H54 (cell line): ENCODE measurements at places on chromosomes 6 and 20.

DNA sequence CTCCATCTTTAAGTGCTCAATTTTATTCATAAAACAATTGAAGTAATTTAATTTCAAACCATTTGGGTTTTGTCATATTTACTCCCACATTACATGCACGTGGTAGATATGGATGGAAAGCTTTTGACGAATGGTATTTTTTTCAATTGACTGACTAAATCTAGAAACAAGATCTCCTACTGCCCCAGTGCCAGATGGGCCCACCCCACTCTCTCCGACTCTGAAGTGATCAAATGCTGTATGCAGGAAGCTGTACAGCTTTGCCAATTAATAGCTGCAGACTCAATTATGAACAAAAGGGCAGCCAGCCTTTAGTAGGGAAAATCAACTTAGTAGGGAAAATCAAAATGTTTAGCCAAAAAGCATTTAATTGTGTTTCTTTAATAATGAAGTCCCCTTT is 46.2 kb downstream of the PACRG start:
- no peak for DNase-seq

- no peak for DNase-seq
Observed at GRCh38 chr6:137399881-137400443, 94.2 kb downstream of the OLIG3 start.

DNA sequence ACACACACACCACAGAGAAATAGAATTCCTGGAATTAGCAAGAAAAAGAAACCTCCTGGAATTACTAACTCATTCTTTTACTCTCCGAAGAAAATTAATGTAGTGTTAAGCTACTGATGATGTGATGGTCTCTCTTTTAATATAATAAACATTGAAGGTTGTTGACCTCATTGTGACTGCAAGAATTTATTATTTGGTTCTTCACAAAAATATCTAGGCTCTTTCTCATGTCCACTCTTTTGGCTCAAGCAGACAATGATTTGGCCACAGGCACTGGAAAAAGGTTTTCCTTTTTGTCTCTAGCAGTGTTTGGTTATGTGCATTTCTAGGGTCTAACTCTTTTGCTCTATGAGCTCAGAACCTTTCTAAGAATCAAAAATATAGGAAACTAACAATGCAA is 811.9 kb downstream of the TENT5A start:
- DNase-seq: no peak

GRCh38 chr6:52725535-52726192 is 37.6 kb downstream of the GSTA2 start:
- no peak for DNase-seq

DNA sequence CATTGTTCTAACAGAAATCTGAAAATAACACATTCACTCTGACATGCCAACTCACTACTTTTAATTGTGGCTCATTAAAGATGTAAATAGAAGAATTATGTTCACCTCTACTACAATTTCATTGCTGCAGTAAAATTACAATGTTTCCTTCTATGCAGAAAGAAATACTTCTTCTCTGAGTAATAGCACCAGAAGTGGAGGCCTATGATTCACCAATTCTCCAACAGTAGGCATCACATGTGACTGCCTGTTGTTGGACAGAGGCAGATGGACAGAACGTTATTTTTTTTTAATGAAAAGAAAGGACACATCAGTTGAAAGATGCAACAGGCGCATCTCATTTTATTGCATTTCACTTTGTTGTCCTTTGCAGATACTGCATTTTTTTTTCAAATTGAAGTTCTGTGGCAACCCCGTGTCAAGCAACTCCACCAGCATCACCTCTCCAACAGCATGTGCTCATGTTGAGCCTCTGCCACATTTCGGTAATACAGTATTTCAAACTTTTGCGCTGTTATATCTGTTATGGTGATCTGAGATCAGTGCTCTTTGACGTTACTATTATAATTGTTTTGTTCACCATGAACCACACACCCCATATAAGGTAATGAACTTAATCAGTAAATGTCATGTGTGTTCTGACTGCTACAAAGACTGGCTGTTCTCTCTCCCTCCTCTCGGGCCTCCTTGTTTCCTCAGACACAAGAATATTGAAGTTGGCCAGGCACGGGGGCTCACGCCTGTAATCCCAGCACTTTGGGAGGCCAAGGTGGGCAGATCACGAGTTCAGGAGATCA is 121.4 kb downstream of the ATXN1 start:
- peak; percentile 59 for DNase-seq

DNA sequence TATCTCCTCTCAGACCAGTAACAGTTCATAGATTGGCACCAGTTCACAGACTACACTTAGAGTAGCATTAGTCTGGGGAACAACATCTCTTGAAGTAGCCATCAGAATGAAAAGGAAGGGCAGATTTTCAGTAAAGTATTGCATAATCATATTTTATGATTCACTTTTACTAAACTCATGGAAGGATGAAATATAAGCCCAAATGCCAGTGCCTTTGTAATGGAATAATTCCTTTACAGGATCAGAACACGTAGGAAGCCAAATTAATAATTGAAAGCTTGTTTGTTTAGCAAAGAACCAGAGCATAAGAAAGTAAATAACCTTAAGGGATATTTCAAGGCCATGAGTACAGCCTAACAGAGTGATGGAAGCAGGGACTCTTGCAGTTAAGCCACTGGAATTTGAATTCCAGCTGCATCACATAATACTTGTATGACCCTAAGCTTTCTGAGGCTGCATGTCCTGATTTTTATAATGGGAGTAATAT is 11.4 kb upstream of the LOC128125822 start:
- DNase-seq: no peak

DNA sequence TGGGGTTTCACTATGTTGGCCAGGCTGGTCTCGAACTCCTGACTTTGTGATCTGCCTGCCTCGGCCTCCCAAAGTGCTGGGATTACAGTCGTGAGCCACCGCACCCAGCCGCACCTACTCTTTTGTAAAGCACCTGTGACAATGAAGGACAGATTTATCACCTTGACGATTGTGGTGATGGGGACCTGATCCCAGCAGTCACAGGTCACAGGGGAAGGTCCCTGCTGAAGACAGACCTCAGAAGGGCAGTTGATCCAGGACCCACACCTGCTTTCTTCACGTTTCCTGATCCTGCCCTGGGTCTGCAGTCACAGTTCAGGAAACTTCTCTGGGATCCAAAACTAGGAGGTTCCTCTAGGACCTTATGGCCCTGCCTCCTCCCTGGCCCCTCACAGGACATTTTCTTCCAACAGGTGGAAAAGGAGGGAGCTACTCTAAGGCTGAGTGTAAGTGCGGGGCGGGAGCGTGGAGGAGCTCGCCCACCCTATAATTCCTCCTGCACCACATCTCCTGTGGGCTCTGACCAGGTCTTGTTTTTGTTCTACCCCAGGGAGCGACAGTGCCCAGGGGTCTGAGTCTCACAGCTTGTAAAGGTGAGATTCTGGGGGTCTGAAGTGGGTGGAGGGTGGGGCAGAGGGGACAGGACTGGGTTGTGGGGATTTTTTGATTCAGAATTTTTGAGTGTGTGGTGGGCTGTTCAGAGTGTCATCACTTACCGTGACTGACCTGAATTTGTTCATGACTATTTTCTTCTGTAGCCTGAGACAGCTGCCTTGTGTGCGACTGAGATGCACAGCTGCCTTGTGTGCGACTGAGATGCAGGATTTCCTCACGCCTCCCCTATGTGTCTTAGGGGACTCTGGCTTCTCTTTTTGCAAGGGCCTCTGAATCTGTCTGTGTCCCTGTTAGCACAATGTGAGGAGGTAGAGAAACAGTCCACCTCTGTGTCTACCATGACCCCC is 3.0 kb downstream of the HLA-E start:
- DNase-seq: no peak

DNA sequence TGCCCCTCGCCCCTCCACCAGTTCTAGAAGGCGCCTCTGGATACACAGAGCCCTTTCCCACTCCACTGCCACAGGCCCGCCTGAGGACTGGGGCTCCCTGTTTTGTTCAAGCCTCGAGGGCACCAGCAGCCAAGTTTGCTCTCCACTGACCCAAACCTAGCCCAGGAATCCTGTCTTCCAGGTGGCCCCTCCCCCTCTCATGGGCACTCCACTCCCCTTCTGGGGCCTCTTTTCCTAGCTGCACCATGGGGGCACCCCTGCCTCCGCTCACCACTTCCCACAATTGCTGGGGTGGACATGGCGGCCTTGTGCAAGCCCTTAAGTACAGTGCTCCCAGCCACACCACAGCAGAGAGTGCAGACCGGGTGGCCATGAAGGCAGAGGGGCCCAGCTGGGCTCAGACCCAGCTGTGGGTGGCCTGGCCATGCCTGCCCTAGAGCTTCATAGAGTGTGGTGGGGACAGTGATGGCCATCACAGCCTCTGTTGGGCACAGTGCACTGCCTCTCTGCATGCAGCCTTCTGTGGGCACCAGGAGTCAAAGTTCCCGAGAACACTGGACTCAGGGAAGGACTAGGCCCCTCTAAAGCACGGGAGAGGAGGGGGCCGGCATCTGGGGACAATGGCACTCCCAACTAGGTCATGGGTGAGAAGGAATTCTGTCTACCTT is 1.3 kb downstream of the MYL9 start:
- DNase-seq: no peak

GRCh38 chr6:132188556-132189264 is 212.6 kb downstream of the MOXD1 start:
- DNase-seq: no peak

DNA sequence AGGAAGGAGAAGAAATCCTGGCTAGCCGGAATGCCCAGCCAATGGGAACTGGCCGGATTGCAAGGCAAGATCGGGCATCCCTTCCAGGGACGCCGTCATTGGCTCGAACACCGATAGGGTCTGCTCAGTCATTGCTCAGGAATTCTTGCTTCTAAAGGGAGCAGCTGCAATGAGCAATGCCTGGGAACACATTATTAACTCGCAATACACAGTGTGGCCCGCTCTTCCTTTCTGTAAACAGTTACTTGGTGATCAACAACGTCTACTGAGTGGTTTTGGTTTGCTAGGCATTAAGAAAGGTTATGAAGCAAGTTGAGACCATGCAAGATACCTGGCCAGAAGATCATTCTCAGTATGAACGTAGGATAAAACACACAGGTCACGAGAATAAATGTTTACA is 165.4 kb upstream of the CITED2 start:
- peak; percentile 54 for DNase-seq

- no peak for DNase-seq
Observed at GRCh38 chr6:82507112-82507511, 143.5 kb downstream of the TPBG start.

DNA sequence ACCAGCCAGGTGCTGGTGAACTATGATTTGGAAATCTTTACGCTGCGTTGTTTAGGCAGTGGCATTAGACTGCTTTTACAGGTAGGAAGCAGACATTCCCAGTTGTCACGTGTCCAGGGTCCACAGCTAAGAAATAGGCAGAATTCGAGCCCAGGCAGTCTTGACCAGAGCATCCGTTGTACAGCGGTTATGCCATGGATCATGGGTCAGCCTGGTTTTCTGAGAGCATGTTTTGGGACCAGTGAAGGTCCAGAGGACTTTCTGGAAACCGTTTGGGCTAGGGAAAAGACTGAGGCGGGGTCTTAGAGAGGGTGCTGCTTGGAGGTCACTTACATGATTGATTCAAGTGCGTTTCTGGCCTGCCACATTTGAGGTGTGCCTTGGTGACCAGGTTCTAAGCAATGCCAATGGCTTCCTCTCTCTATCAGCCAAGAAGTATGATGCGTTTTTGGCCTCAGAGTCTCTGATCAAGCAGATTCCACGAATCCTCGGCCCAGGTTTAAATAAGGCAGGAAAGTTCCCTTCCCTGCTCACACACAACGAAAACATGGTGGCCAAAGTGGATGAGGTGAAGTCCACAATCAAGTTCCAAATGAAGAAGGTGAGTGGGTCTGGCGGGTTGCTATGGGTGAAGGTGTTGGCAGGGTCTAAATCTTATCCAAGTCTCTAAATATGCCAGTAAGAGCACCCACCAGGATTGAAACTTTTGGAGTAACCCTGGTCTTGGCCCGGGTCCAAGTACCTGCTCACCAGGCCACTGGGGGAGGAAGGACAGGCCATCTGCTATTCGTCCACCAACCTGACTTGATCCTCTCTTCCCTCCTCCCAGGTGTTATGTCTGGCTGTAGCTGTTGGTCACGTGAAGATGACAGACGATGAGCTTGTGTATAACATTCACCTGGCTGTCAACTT is 1.8 kb downstream of the RPL10A start:
- no peak for DNase-seq

GRCh38 chr20:61052776-61053442 is 199.2 kb upstream of the CDH4 start:
- no peak for DNase-seq

- no peak for DNase-seq
Observed at GRCh38 chr20:32943490-32944052, 60.7 kb downstream of the SUN5 start.

DNA sequence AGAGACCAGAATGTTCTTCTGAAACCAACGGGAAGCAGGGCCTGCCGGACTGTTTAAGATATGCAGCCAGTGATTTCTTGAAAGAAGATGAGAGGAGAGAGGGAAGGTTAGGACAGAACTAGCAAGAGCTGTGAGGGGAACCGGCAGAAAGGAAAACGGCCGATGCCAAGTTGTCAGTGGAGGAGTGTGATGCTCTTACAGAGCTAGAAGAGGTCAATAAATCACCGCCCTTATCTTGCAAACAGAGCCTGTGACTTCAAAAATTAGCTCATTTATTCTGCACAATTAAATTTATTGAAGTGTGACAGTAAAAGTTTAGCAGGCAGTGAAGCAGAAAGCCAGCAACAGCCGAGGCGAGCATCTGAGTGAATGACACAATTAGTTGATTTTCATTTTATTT is 509.5 kb upstream of the ID4 start:
- no peak for DNase-seq

DNA sequence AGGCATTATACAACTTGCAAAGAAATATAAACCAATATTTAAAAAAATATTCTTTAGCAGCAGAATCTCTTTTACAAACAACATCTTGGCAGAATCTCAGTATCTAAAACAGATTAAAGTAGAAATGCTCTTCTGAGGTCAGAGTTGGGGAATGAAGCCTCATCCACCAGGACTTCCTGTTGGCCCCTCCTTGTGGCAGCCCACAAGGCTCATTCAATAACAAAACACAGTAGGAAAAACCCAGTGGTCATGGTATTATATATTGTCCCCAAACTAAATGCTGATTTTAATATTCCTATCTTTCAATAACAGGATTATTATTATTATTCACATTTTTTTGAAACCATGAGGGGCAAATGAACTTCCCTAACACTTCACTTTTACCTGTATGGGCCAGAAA is 368.6 kb downstream of the BTBD9 start:
- DNase-seq: no peak

DNA sequence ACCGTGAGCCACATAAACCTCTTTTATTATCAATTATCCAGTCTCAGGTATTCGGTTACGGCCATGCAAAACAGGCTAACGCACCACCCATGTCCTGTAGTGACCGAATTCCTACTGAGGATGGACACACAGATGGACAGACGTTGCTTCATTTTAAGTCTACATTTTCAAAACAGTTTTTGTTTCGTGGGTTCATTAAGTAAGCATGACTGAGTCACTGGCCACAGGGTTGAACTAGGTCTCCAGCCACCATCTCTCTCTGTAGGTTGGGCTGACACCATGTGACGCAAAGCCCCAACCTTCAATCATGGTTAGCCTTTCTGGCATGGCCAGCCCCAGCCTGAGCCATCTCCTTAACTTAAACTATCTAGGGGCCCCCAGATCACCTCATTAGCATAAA is 110.0 kb upstream of the SLC22A23 start:
- no peak for DNase-seq

GRCh38 chr6:6538261-6538660 is 50.3 kb upstream of the LY86 start:
- DNase-seq: no peak
